ENCODE measurements at places on chromosomes 7 and 10.

GRCh38 chr7:95026421-95027072, 119.2 kb downstream of the PPP1R9A start:
- DNase-seq = no peak

GRCh38 chr7:67765481-67766175, 769.0 kb downstream of the TYW1 start:
- DNase-seq = no peak

- no peak for DNase-seq
Observed at GRCh38 chr7:80145780-80146422, 11.3 kb downstream of the GNAI1 start.

DNA sequence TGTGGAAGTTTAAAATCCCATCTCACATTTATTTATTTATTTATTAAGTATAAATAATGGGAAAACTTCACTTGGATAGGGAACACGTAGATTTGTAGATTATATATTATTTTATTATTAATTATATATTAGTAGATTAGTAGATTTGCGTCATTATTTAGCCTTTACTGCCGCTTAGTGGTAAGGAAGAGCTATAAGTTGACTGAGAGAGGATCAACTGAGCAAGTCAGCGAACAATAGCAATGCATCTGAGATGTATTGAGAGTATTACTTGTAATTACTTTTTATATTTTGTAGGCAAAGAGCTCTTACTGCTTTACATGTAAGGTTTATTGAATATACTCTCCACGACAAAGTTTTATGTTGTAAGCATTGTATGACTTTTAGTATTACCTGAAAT, 244.5 kb upstream of the ANKRD30A start:
- DNase-seq = no peak

DNA sequence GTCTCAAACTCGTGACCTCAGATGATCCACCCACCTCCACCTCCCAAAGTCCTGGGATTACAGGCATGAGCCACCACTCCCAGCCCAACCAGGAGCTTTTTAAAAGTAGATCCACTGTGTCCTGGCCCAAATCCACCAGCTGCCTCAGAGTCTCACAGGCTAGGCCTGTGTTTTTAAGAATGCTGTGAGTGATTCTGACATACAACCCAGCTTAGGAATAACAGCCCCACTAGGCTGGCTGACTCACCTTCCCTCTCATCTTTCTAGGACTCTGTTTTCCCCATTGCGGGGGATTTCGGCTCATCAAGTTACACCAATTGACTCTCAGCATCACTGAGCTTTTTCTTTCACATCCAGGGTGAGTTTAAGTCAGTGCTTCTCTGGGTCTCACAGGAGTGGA, 207.6 kb downstream of the SKIDA1 start:
- DNase-seq = no peak

DNA sequence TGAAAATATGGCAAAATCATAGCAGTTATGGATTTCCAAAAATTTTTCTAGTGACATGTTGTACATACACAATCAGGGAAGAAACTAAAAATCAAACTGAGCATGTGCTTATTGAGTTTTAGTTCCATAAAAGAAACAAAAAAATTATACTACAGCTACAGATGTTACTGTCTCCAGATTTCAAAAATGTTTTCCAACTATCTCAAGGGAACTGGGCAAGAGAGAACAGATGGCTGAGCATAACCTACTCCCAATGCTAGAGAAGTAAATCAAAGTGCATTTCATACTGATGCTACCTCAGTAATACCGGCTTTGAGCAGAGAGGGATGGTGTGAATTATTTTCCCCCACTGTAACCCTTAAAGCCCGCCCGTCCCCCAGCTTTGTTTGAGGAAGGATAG, 40.7 kb upstream of the KMT2C start:
- no peak for DNase-seq

DNA sequence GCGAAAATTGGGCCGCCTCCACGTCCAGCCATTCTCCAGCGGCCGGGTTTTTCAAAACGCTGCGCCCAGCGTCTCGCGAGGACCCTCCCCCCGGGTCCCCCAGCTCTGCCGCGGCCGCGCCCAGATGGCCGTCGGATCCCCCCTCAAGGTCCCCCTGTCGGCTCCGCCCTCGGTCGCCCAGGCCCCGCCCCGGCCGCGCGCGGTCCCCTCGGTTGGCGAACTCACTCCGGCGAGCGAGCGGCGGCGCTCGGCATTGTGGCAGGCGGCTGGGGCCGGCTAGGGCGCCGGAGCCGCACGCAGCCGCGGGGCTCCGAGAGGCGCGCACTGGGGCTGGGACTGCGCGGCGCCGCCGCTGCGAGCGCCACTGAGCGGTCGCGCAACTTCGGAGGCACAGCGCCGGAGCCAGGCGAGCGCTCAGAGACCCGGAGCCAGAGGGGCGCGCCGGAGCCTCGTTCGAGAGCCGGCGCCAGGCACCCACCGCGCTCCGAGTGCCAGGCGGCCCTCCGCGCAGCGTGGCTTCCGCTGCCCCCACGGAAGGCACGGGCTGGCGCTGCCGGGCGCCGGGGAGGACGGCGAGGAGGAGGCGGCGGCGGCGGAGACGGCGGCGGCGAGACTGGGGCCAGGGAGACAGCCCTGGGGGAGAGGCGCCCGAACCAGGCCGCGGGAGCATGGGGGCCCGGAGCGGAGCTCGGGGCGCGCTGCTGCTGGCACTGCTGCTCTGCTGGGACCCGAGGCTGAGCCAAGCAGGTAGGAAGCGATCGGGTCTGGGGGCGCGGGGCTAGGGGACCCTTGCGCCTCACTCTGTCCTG, at the start of gene UNC5B:
Gene UNC5B (plus strand): TSS at position 253 of the 809 bp plus-strand sequence. CDS start 416 bp downstream, at position 669.
- DNase-seq = peak; percentile 38

GRCh38 chr10:1094112-1095057, 38.2 kb downstream of the WDR37 start:
- peak; percentile 21 for DNase-seq

- DNase-seq = no peak
Observed at GRCh38 chr10:27482984-27483956, 20.8 kb upstream of the RAB18 start.

- no peak for DNase-seq
Observed at GRCh38 chr10:79150444-79150754, 81.6 kb downstream of the ZMIZ1 start.

DNA sequence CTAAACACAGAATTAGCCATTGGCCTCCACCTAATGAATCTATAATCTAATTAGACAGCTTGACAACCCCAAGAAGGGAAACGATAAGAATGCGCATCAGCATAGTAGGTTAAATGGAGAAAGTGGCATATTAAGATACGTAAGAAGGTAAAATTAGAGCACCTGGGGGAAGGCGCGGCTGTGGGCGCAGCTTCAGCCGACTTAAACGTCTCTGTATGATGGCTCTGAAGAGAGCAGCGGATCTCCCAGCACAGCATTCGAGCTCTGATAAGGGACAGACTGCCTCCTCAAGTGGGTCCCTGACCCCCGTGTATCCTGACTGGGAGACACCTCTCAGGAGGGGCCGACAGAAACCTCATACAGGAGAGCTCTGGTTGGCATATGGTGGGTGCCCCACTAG, 518.8 kb downstream of the PHTF2 start:
- no peak for DNase-seq

DNA sequence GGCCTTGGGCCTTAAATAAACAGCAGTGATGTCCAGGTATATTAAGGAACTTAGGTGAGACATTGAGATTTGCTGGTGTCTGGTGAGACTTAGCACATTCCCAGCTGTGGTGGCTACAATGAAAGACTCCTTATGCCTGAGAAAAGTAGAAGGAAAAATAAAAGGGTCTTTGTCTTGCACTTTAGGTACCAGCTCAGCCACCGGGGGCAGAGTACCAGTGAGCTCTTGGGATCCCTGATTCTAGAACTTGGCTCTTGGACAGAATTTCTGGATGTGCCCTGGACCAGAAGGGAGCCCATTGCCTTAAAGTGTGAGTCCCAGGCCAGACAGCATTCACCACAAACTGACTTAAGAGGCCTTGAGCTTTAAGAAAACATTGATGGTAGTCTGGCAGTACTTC, 1038.7 kb downstream of the SORCS3 start:
- DNase-seq = no peak

- no peak for DNase-seq
Observed at GRCh38 chr10:97331153-97331703, 3.3 kb downstream of the FRAT2 start.

DNA sequence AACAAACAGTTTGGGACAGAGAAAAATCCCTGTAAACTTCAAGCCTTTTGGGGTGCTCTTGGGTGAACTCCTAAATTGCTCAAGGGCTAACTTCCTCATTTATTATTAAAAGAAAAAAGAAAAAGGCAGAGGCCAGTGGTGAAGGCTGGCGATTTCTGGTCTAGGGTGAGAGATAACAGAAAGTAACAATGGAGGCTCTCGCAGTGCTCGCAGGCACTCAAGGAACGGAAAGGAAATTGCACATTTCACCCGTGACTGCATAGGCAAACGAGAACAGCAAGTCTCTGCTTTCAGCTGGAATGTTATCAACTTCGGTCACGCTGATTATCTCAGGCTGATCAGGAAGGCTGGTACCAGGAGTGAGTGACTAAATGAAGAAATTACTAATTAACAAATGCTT, 70.7 kb downstream of the PRKAG2 start:
- DNase-seq = no peak

GRCh38 chr7:84524714-84525694, 330.4 kb upstream of the SEMA3A start:
- no peak for DNase-seq

DNA sequence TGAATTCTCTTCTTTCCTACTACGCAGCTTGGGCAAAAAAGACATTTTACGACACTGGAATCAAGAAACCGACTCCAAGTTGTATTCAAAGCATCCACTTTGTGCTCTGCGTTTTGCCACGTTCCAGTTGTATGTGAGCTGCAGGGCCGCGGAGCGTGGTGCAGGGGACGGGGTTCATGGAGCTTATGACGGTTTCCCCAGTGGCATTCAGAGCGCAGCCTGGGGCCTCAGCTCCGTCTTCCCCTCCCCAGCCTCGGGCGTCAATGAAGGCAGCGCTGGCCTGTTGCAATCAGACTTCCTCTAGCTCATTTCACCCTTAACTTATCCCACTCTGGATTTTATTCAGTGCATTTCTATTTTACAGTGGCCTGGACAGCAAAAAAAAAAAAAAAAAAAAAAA, 403.4 kb upstream of the KLF6 start:
- DNase-seq = no peak

DNA sequence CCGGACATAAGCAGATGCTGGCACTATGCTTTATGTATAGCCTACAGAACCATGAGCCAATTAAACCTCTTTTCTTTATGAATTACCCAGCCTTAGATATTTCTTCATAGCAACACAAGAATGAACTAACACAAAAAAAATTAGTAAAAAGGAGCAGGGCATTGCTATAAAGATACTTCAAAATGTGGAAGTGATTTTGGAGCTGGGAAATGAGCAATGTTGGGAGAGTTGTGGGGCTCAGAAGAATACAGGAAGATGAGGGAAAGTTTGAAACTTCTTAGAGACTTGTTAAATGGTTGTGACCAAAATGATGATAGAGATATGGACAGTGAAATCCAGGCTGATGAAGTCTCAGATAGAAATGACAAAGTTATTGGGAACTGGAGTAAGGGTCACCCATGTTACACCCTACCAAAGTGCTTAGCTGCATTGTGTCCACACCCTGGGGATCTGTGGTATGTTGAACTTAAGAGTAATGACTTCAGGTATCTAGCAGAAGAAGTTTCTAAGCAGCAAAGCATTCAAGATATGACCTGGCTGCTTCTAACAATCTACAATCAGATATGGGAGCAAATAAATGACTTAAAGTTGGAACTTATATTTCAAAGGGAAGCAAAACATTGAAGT, 24.2 kb downstream of the PNLIPRP3 start:
- no peak for DNase-seq

DNA sequence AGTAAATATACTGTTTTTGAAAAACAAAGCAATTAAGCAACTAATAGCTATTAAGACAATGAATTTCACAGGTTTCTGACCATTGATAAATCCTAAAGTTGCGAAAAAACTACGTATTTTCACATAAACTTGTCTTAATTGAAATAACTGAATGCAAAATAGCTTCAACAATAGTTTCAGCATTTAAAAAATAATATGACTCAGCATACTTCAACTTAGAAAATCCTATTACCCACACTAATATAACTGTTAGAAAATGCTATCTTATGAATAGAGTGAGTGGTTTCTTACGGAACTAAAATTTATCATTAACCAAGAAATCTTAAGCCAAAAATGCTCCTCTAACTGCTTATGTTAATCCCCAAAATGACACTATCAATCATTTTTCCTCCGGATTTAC, 183.9 kb downstream of the AVL9 start:
- DNase-seq = no peak

DNA sequence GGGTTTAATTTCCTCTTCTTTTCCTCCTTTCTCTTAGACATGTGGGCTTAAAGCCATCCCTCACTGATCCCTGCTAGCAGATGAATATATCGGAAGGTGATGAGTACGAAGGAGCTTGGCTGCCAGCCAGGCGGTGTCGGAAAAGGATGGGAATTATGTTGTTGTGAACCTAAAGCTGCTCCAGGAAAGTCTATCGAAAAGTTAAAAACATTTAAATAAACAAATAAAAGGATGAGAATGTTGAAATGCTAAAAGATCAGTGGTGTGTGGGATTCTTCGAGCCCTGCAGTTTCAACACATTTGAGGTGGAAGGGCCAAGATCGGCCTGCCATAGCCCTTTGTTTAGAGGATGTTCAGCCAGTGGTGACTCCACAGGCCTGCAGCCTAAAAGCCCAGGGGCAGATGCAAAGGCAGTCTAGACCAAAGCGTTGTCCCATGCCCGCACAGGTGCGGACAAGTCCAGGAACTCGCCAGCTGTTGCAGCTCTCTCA, 107.9 kb downstream of the JCAD start:
- no peak for DNase-seq

DNA sequence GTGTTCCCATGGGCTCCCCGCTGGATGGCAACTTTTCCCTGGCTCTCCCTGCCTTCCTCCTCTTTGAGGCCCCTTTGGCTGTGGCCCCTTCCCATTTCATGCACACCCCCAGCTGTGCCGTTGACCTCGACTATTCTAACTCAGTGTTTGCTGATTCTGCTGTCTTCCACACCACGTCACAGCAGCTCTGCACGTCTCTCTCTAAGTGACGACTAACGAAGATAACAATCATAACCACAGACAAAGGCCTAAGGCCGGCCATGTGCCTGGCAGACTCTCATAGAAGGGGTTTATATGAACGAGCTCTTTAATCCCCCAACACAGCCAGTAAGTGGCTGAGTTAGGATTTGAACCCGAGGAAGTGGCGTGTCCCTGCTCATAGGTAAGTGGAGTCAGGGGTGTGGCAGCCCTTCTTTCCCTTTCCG, 151.5 kb upstream of the SHH start:
- no peak for DNase-seq

DNA sequence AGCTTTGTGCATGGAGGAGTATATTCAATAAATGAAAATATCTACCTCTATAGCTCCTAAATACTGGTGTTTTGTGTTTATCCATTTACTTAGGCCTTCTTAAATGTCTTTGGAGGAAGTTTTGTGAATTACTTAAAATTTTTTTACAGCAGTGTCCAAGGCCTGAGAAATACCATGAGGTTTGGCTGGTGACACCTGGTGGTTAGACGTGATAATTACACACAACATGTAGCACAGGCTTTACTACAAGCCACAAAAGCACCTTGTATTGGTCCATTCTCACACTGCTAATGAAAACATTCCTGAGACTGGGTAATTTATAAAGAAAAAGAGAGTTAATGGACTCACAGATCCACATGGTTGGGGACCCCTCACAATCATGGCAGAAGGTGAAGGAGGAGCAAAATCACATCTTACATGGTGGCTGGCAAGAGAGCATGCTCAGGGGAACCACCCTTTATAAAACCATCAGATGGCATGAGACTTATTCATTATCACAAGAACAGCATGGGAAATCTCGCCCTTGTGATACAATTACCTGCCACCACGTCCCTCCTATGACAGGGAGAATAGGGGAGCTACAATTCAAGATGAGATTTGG, 20.6 kb downstream of the HYAL4 start:
- DNase-seq = peak; percentile 3

GRCh38 chr10:16716051-16716450, 101.2 kb downstream of the RSU1 start:
- no peak for DNase-seq

Data from stimulated activated CD8-positive, alpha-beta memory T cell treated with anti-CD3 and anti-CD28 coated beads, Interleukin-7, amount 100 ng/mL, for 4 hours (primary cell).